Osteocyte (in vitro differentiated cells): ENCODE measurements at places on chromosomes 7 and 10. TPM values are rescaled to one million over a fixed set of nuclear protein-coding genes. Genes with fewer than 3 reads are reported as not detected.

Gene LBX1
- total RNA-seq = not detected in 2 replicates

Gene PLAC9
- 125 and 131 TPM in 2 replicates for total RNA-seq

Gene CYP3A5
- not detected in 2 replicates for total RNA-seq

Gene CDHR3
- total RNA-seq = 2.3 and 4.0 TPM in 2 replicates

Gene ANXA8
- total RNA-seq = not detected in 2 replicates

Gene TYW1B
- total RNA-seq = 1.6 and 2.3 TPM in 2 replicates

Gene ZNF736
- not detected in 2 replicates for total RNA-seq

GRCh38 chr7:148729984-148730733 lies 31.5 kb downstream of the CUL1 start:
- H3K27me3 ChIP-seq = no peaks in the 10 kb centered on the region
- no peak overlapping the region for H3K4me3 ChIP-seq

- peak; percentile 87 for DNase-seq
- H3K27me3 ChIP-seq = no peaks in the 10 kb centered on the region
Measured at GRCh38 chr10:29857843-29858701, 201.3 kb downstream of the JCAD start.

- H3K27me3 ChIP-seq = no peaks in the 10 kb centered on the region
- DNase-seq = no peak
- H3K36me3 ChIP-seq = no peaks in the 10 kb centered on the region
- no peak overlapping the region for H3K27ac ChIP-seq
Measured at GRCh38 chr7:108091461-108091831, 38.7 kb downstream of the LAMB4 start.

DNA sequence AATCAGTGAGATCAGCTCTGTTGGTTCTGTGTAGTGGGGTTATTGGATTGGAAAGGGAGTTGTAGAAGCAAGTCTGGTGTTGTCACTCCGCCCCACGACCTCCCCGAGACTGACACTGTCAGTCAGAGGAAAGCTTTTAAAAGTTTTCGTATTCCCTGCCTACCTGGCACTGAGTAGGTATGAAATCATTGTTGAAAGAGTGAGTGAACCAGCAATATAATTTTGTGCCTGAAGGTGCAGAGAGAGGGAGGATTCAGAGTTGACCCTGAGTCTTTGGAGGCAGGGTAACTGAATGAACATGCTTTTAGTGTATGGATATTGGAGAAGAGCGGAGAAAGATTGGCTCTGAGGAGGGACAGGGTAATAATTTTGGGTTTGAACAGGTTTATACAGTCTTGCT lies 27.3 kb downstream of the CCNY start:
- H3K27ac ChIP-seq = no peak overlapping the region
- H3K4me3 ChIP-seq = no peak overlapping the region
- H3K27me3 ChIP-seq = no peaks in the 10 kb centered on the region
- DNase-seq = no peak
- peaks cover 5% of the 10 kb centered on the region for H3K4me1 ChIP-seq
- no peaks in the 10 kb centered on the region for H3K36me3 ChIP-seq

DNA sequence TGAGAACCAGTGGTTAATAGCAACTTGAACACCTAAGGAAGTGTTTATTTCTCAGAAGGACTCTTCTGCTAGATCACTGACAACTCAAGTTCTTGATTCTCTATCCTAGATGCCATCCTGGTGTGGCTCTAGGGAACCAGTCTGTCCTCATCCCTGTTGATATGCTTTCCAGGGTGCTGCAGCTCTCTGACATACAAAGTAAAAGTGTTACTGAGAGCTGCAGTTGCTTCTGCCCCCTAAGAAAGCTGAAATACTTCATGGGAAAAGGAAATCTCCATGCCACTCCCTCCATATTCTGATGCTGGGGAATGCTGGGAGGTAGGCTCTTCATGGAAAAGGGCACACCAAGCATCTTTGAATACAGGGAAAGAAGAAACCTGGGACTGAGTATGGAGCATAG lies 168.1 kb downstream of the KLF6 start:
- no peak overlapping the region for H3K27ac ChIP-seq
- no peaks in the 10 kb centered on the region for H3K27me3 ChIP-seq
- H3K4me3 ChIP-seq = no peak overlapping the region
- peaks cover 12% of the 10 kb centered on the region for H3K36me3 ChIP-seq
- peaks cover 1% of the 10 kb centered on the region for H3K4me1 ChIP-seq

DNA sequence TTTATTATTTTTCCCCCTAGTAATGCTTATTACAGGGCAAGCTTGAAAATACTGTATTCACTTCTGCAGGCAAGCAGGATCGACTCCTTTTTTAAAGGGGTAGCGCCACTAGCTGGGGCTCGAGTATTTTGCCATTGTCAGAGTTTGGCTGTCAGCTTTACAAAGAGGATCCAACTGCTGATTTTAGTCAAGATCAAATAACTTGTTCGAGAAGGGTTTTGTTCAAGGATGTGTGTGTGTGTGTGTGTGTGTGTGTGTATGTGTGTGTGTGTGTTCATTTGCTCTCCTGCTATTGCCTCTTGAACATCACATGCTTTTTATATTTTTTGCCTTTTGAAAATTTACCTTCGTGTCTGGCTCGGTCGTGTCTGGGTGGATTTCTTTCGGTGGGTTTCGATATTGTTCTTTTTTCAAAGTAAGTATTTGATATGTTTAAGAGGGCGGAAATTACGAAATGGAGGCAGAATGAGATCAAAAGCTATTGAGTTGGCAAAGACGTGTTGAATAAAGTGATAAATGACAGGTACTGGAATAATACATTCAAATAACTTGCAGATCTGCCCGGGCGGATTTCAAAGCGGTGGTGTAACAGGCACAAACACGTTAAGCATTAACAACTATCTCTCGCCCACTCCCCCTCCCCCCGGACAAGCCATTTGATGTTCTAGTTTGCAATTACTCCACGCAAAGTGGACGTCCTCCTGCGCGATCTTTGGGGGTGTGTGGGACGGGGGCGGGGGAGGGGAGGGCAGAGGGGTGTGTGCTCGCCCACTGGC lies 1.1 kb downstream of the ARID5B start:
- H3K27me3 ChIP-seq = no peaks in the 10 kb centered on the region
- H3K27ac ChIP-seq = peak overlapping the region; percentile 99
- peak overlapping the region; percentile 91 for H3K4me3 ChIP-seq
- H3K36me3 ChIP-seq = no peaks in the 10 kb centered on the region

GRCh38 chr10:100836891-100837290 lies 75.9 kb upstream of the SLF2 start:
- no peak overlapping the region for H3K4me3 ChIP-seq
- no peaks in the 10 kb centered on the region for H3K36me3 ChIP-seq
- no peak for DNase-seq

DNA sequence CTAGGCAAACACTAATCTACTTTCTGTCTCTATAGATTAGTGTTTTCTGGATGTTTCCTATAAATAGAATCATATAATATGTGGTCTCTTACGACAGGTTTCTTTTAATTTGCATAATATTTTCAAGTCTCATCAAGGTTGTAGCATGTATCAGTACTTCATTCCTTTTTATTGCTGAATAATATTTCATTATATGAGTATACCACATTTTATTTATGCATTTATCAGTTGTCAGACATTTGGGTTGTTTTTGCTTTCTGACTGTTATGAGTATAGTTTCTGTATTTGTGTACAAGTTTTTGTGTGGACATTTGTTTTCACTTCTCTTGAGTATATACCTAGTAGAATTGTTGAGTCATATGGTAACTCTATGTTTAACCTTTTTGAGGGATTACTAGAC lies 48.2 kb downstream of the SHOC2 start:
- H3K27ac ChIP-seq = no peak overlapping the region
- H3K27me3 ChIP-seq = no peaks in the 10 kb centered on the region
- no peak for DNase-seq
- H3K4me3 ChIP-seq = no peak overlapping the region
- H3K4me1 ChIP-seq = peaks cover 29% of the 10 kb centered on the region
- H3K36me3 ChIP-seq = peaks cover 6% of the 10 kb centered on the region

DNA sequence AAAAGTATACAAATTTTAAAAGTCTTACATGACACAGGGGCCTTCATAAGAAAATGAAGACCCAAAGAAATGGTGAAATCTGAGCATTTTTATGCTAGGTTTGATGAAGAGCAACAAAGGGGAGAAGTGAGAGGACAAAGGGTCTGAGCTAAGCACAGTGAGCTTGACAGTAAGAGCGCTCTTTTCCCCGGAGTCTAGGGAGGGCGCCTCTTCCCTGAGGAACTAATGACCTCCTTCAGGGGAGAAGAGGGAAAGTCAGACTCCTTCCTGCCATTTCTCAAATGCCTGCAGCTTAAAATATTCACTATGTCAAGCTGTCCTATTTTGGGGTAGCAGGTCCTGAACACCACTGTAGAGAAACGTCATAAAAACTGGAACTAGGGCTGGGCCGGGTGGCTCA lies 18.1 kb upstream of the PAXIP1 start:
- H3K27me3 ChIP-seq = peaks cover 5% of the 10 kb centered on the region
- H3K36me3 ChIP-seq = no peaks in the 10 kb centered on the region
- DNase-seq = peak; percentile 46
- H3K27ac ChIP-seq = no peak overlapping the region
- no peak overlapping the region for H3K4me3 ChIP-seq

DNA sequence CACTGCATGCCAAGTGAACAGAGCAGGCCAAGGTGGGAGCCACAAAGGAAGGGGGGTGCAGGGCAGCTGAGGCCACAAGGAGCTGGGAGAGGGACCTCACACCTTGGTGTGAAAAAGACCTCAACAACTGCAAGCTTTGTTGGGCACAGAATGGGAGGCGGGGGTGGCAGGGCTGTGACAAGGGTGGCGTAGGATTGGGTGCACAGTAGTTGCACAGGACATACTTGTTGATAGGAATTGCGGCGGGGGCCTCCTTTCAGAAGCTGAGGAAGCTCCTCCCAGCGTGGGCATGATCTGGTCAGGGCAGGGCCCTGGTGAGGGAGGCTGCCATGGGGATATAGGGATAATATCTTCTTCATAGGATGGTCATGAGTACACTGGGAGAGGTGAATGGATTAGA lies 25.8 kb downstream of the POLL start:
- H3K27ac ChIP-seq = no peak overlapping the region
- no peaks in the 10 kb centered on the region for H3K36me3 ChIP-seq
- peak; percentile 78 for DNase-seq
- H3K27me3 ChIP-seq = peaks cover 16% of the 10 kb centered on the region
- no peak overlapping the region for H3K4me3 ChIP-seq
